Stimulated activated CD8-positive, alpha-beta memory T cell treated with anti-CD3 and anti-CD28 coated beads, Interleukin-4, amount 100 ng/mL, for 24 hours (primary cell): ENCODE measurements at places on chromosomes 4 and X.

DNA sequence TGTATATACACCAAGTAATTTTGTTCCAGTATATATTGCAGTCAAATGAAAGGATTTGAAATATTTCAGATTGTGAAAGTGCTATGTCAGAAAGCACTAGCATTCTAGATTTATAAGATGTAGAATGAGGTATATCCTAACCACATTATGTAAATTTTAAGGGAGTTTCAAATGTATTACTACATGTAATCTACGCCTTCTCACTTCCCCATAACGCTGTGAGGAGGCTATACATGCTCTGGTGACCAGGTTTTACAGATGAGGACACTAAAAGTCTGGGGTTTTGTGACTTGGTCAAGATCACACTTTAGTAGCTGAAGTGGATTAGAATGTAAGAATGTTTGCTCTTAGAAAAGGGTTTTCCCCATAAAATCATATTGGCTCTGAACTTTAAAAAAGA is 8.1 kb downstream of the ENPEP start:
- no peak for DNase-seq

- no peak for DNase-seq
These were observed 759 bp downstream of the ZC4H2 start for GRCh38 chrX:64975491-64975890.

DNA sequence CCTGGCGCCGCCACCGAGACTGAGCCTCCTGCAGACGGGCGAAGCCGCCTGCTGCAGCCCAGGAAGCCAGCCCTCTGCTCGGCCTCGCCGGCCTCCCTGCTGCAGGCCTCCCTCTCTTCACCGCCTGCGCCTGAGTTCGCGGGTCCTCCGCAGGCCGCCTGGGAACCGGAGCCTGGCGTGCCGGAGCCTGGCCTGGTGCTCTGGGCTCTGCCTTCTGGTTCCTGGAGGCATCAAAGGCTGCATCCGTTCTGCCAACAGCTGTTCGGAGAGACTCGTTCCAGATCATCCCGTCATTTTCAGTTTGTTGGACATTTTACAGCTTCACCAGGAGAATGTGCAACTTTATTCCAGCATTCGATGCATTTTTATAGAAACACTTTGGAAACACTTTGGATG is 178.0 kb downstream of the DCLK2 start:
- no peak for DNase-seq

- peak; percentile 53 for DNase-seq
These were observed 19.9 kb upstream of the MXD4 start for GRCh38 chr4:2281575-2282343.

DNA sequence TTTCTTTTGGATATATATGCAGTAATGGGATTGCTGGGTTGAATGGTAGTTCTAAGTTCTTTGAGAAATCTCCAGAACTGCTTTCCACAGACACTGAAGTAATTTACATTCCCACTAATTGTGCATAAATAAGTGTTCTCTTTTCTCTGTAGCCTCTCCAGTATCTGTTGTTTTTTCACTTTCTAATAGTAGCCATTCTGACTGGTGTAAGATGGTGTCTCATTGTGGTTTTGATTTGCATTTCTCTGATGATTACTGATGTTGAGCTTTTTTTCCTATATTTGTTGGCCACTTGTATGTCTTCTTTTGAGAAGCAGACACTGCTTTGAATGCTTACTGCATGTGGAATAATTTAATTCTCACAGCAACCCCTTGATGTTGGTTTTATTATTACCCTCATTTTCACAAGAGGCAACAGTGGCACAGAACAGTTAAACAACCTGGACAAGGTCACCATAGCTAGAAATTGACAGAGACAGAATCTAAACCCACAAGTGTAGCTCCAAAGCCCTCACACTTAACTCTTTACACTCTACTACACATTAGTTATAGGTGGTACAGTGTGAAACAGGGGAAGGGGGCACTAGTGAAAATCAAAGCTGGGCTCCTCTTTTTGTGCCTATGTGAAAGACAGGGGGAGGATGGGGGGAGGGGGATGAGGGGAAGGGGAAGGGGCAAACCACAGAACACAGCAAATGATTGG is 96.1 kb downstream of the REELD1 start:
- DNase-seq: no peak

- DNase-seq: no peak
These were observed 237.0 kb upstream of the PRPS2 start for GRCh38 chrX:12554206-12554605.

DNA sequence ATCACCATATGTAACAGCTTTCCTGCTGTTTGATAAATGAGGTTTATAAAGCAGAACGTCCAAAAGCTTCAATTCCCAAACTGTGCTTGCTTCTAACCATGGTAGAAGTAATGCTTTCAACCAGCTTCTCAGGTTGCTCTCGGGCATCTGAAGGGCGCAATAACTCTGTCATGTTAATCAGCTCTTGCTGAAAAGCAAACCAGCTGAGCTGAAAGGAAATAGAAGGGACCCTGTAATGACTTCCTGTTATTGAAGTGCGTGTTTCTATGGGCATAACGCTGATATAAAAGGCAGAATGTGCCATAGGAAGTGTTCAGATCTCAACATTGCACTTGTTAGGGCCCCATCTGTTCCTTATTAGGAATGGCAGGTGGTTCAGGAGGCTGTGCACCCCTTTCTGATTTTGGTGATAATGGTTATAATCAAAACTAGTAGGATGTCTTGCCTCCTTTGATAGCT is 21.2 kb downstream of the HERC3 start:
- DNase-seq: no peak

GRCh38 chr4:189060104-189060503 is 880.6 kb upstream of the FRG1 start:
- no peak for DNase-seq

DNA sequence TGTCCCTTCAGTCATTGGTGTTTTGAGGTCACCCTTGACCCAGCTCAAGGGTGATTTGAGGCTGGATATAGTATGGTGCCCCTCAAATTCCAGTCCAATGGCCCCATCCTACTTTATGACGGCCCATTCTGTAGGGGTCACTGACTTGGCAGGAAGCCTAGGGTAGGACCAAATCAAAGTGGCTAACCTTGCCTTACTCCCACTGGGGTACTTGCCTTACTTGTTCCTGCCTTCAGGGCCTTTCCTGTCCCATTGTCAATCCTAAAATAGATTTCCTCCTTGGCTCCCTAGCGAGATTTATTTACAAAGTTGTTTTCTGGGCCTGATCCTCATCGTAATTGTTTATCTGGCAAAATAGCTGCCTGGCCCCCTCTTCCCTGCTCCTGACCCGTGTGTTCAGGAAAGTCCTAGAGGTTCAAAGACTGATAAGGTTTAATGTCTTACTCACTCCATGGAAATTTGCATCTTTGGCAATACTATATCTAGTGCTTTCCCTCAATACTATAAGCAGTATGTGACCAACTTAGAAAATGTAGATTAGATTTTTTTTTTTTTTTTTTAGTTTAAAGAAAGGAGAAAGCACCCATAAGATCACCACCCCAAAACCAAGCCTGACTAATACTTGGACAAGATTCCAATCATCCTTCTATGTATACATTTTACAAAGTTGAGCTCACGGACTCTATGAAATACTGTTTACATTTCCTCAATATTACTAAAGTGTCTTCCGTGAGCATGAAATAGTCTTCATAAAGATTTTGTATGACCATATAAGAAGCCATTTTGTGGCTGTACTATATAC is 44.8 kb downstream of the MSN start:
- no peak for DNase-seq

- DNase-seq: no peak
These were observed 76.8 kb upstream of the RBMXL3 start for GRCh38 chrX:115112411-115112810.

DNA sequence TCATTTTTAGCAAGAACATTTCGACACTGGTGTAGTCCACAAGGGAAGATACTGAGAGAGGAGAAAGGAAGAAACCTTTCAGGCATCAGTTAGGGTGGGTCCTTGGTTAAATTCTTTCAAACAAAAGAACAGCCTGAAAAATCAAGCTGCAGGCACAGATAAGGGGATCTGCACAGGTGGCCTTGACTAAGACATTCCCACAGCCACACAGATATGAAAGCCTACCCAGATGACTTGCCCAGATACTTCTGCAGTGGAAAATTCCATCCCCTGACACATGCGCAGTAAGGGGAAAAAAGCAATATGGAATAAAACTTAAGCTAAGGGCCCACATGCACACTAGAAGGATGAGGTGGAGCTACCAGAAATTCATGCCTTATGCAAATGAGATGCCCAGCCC is 8.9 kb upstream of the TMEM165 start:
- no peak for DNase-seq

GRCh38 chr4:81905971-81906370 is 434.3 kb upstream of the RASGEF1B start:
- no peak for DNase-seq

GRCh38 chr4:165299399-165300060 is 27.9 kb upstream of the MSMO1 start:
- no peak for DNase-seq

DNA sequence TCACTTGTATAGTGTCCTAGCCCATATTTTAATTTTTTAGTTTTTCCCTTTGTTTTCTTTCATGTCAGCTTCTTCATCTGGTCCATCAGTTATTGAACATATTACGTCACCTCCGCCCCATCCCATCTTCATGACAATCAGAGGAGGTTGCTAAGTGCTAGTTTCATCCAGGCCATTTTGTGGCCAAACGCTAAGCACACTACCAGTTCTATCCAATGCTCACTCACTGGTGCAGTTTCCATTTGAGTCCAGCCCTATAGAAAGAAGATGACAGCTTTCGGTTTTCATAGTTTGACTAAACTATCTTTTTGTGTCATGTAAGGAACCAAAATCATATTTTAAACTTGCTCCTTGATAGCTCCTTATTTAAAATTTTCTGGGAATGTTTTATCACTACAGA is 304.2 kb downstream of the TENM3 start:
- DNase-seq: no peak

DNA sequence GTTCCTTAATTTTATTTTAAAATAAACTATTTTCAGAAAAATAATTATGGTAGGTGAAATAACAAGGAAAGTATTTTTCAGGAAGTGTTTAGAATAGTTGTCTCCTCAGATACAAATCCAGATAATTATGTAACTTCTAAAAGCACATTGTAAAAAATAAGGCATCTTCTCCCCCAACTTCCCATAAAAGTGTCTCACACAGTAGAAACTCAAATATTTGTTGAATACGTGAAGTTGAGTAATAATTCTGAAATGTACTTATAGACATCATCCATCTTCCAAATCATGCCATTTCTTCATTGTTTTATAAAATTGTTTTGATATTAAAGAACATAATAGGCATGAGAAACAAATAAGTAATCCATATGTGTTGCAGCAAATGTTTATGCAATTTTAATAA is 18.0 kb downstream of the SHISA3 start:
- no peak for DNase-seq

GRCh38 chr4:102334624-102335023 is 10.7 kb downstream of the SLC39A8 start:
- no peak for DNase-seq

- no peak for DNase-seq
These were observed 125.1 kb upstream of the PSAPL1 start for GRCh38 chr4:7559741-7560395.

GRCh38 chrX:43953218-43953617 is 20.0 kb downstream of the NDP start:
- DNase-seq: no peak

GRCh38 chr4:102554482-102554881 is 53.3 kb downstream of the NFKB1 start:
- DNase-seq: no peak

DNA sequence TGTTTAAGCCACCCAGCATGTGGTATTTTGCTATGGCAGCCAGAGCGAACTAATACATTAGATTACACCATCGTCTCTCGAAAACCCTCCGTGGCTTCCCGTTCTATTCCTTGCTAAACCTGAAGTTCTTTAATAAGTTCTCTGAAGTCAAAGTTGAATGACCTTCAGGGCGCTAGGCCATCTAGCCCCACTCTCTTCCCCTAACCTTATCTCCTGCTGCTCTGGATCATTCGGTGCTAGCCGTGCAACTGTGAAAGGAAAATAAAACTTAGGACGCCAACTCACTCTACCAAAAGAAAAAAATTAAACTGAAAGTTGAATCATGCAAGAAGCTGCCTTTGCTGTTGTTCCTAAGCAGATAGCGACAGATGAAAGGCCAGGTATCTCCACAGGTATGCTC is 40.0 kb downstream of the CHRNA9 start:
- DNase-seq: no peak

DNA sequence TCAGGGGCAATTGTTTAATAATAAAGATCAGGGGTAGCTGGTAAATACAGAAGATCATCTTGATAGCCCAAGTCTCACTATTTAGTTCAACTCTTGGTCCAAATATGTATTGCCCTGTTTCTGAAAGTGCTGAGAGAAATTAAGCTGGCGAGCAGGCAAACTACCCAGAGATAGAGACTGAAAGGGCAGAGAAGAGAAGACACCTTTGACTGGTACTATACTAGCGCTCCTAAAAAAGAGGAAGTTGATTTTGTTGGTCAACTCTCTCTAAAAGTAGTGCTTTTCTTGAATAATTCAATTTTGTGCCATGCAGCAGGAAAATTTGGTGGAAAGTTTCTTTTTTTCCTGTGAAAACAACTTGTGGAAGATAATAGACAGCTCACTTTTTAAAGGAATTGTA is 64.0 kb downstream of the IGSF1 start:
- no peak for DNase-seq

- DNase-seq: no peak
These were observed 17.4 kb downstream of the BCAP31 start for GRCh38 chrX:153706799-153707198.

- DNase-seq: no peak
These were observed 54.0 kb upstream of the UGT2B15 start for GRCh38 chr4:68724426-68724825.

DNA sequence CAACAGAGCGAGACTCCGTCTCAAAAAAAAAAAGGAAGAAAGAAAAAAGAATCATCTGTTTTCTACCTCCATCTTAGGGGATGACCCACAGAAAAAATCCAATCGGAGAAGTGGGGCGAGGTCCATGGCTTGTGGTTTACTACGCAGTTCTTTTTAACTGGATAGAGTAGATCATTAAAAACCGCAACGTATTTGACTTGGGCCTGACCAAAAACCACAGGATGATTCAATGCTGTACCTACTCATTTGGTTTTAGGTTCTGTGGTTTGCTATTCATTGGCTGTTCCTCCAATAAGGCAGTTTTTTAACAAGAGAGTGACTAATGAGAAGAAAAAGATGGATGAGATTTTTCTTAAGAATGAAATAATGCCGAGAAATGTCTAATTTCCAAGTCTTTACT is 83.7 kb downstream of the FREM3 start:
- no peak for DNase-seq

- no peak for DNase-seq
These were observed 85.6 kb upstream of the CPEB2 start for GRCh38 chr4:14916554-14917297.
